ENCODE measurements at places on chromosomes 5 and 9.
A peak's percentile ranks its signal among the peaks of the same experiment; 100 is the strongest.

- DNase-seq: no peak
Observed at GRCh38 chr5:125113328-125113727, 366.9 kb upstream of the ZNF608 start.

DNA sequence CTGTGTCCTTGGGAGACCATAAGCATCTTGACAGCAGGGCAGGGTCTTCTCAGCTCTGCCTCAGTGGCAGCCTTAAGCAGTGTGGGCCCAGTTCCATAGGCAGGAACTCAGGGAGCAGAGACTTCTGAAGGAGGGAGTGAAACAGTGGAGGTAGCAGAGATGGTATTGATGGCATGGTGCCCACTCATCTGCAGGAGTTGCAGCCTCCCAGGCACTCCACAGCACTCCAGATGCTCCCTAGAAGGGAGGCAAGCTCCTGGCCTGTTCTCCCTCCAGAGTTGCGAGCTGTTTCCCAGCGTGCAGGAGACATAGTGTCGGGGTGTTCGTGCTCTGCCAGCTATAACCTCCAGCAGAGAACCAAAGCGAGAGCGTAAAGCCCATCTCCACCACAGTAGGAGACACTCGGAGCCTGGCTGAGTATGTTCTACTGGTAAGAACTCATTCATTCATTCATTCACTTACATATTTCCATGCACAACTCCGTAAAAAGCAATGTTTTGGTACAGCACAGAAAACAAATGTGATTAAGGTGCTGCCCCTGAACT lies 31.4 kb upstream of the UNC5A start:
- DNase-seq: no peak

DNA sequence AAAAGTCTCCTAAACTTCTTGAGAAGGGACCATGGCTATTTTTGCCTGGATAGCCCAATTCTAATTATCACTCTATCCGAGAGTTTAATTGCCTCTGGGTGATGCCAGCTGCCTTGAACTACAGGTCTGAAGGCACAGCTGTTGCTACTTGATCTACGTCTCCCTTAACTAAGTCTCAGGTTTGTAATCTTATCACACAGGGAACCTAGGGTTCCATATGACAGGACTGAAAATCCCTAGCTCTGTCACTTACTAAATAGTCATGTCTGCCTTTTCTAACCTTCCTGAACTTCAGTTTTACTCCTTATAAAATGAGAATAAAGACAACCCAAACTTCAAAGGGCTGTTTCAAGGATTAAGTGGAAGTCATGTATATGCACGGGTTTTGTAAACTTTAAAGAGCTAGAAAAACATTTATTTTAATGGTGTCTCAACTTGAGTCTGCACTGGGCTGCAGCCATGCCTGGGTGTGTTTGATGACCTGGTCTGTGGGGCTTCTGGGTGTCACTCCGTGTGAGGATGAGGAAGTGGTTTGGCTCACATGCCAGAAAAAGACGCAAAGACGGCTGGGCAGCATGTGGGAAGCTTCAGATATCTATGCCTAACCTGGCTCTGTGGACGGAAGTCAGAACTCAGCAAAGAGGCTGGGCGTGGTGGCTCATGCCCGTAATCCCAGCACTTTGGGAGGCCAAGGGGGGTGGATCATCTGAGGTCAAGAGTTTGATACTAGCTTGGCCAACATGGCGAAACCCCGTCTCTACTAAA lies 129.3 kb upstream of the SLC44A1 start:
- DNase-seq: peak; percentile 34

GRCh38 chr5:100832252-100833230 lies 70.5 kb downstream of the ST8SIA4 start:
- DNase-seq: no peak

- no peak for DNase-seq
Observed at GRCh38 chr5:145629047-145629446, 206.1 kb downstream of the PRELID2 start.

GRCh38 chr5:158770506-158770905 lies 329.2 kb downstream of the EBF1 start:
- no peak for DNase-seq

DNA sequence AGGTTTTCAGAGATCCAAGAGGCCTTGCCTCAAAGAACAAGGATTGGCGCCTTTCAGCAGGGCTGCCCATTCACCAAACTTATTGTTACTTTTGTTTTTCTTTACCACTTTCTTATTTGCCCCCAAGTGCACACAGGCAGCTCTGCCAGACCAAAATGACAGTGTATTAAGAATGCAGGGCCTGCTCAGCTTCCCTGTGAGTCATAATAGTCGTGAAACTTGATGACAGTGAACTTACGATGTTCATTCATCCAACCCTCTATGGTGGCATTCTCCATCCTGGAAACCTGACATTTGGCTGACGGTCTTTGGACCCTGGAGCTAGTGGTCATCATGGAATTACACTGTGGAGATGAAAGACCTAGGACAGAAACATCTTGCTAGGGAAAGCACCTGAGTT lies 44.3 kb downstream of the UBE2QL1 start:
- DNase-seq: no peak
